ENCODE measurements at places on chromosomes 11 and 22.

GRCh38 chr22:24380220-24380904 lies 47.0 kb upstream of the ADORA2A start:
- DNase-seq = no peak

DNA sequence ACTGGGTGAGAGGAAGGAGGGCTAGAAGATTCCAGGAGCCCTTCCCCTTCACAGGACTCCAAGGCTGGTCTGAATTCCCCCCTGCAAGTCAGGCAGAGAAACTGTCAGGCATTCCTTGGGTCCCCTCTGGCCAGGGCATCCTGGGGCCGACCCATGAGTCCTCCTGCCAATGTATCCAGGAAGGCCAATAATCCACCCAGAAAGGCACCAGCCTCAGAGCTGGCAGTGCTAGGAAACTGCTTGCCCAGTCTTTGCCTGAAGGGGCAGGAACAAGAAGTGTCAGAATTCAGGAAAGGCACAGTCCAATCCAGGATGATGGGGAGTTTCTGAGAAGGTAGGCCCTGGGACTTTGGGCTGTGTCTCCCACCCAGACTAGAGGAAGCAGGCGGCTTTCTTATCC lies 41.0 kb downstream of the BUD13 start:
- DNase-seq = no peak

GRCh38 chr11:1092919-1093318 lies 18.2 kb downstream of the MUC2 start:
- no peak for DNase-seq

DNA sequence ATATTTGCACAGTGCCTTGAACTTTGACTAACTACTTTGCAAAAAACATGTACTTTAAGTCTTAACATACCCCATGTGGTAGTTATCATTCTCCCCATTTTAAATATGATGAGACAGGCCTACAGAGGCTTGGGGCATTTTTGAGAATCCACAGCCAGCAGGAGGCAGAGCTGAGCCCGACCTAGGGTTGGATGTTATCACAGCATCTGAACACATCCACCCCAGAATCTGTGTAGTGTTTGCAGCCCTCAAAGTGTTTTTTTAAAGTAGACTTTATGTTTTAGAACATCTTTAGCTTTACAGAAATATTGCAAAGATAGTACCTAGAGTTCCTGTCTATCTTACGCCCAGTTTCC lies 17.6 kb downstream of the OTOG start:
- no peak for DNase-seq

DNA sequence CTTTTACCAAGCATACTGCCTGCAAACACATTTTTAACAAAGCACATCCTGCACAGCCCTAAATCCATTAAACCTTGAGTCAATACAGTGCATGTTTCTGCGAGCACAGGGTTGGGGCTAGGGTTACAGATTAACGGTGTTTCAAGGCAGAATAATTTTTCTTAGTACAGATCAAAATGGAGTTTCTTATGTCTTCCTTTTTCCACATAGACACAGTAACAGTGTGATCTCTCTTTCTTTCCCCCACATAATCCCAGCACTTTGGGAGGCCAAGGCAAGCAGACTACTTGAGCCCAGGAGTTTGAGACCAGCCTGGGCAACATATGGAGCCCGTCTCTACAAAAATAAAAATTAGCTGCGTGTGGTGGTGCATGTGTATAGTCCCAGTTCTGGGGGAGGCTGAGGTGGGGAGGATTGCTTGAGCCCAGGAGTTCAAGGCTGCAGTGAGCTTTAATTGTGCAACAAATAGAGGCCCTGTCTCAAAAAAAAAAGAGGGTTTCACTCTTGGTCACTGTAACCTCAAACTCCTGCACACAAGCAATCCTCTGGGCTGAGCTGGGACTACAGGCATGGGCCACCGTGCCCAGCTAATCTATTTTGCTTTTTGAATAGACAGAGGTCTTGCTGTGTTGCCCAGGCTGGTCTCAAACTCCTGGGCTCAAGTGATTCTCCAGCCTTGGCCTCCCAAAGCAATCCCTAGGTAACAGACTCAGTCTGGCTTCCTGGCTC lies 19.7 kb upstream of the SLC3A2 start:
- DNase-seq = no peak

GRCh38 chr11:72226701-72227100 lies 2.1 kb downstream of the INPPL1 start:
- no peak for DNase-seq

GRCh38 chr11:44057340-44057739 lies 8.7 kb upstream of the ACCS start:
- DNase-seq = no peak

GRCh38 chr22:46916886-46917770 lies 154.7 kb downstream of the TBC1D22A start:
- no peak for DNase-seq

Data from adipocyte (in vitro differentiated cells).